ENCODE measurements at places on chromosomes 6 and 20.
A peak's percentile ranks its signal among the peaks of the same experiment; 100 is the strongest.

- DNase-seq, result no peak
These were observed 97.6 kb upstream of the AKIRIN2 start for GRCh38 chr6:87799651-87800050.

DNA sequence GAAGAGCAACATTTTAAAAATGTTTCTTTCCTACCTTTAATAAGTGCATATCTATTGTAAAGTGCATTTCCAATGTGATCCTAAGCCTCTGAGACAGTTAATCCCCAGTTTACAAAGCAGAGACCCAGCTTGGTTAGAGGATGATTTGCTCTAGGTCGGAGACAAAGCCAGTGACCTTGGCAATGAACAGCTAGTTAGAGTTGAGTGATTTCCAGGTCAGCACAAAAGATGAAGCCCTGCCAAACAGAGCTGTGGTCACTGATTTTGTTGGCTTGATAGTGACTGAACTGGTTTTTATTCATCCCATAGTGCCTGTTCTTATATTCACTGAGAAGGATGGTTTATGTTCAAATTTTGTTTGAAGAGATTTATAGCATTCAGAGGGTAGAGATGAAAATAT is 56.6 kb upstream of the CD83 start:
- DNase-seq, result no peak

DNA sequence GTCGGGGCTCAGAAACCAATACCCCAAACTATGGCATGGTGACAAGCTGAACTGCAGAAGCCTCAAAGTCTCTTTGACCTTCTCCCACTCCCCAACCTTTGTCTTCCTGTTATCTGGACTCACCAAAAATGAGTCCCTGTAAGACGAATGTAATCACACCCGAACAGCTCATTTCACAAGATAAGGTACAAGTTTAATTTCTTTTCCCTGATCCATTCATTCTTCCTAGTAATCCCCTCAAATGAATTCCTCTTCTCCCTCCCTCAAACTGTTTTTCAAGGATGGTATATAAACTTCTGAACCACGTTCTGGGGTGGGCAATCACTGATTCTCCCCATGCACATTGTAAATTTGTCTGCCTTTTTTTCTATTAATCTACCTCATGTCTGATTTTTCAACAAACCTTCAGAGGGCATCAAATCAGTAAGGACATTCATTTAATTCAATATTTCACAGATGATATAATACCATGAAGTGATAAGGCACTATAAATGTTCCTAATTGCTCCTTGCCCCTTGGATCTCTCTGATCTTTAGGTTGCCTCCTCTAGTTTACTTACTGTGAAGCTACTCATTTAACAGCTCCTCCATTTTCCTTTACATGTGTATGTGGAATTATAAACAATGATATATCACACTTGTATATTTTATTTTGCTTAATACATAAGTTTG is 77.2 kb downstream of the OR2B2 start:
- no peak for DNase-seq

DNA sequence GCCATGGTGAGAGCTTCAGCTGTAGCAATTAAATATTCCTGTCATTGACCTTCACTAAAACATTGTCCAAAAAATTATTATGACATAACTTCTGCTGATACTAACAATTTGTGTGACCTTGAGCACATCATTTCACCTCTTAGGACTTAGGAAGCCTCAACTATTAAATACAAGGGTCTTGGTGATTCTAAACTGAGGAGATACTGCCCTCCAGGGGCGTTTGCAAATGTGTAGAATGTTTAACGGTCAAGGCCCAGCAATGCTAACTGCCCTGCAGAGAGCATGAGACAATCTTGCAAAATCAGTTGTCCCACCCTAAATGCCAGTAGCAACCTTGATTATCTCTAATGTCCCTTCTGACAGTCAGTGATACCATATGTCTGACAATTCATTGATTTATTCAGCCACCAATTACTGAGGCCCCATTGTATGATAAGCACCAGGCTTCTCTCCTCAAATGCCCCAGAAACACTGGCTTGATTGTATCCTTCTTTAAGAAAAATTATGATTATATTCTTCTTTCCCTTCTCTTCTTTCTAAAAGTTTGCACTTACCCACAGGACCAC is 284.1 kb upstream of the PLN start:
- DNase-seq, result peak; percentile 44

DNA sequence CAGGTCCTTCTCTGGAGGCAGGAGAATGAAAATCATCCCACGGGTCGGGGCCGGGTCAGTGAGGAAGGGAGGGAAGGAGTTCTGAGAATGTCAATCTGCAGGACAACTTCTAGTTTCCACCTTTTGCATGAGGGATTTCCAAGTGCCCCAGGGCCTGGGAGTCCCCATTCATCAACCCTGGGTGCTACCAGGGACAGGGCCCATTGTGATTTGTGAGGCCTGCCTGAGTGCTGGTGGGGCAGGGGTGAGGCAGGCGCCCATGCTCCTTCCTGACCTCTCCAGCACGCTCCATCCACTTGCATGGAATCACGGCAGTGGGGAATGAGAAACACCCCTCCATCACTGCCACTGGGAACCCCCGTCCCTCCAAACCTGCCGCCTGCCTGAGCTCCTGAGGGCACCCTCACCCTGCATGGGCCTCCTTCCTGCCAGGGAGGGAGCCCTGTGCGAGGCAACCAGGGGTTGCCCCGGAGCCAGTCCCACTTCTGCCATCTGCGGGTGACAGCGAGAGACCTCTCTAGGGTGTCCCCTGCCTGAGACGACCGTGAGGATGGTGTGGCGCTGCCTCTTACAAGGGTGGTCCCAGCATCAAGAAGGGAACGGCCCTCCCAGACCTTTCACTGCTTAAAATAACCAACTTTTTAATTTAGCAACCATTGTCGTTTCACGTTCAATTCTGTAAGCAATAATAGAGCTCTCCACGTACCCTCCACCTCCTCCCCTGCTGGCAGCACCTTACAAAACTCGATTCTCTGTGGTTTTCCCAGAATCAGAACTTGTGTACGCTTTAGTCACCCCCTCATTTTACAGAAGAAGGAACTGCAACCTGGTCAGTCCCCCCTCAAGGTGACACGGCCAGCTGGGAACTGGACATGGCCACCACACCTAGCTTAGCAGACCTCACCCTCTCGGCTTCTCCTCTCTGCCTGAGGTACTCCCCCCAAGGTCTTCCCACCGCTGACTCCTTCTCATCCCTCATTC is 28.6 kb downstream of the PMEPA1 start:
- DNase-seq, result peak; percentile 24

DNA sequence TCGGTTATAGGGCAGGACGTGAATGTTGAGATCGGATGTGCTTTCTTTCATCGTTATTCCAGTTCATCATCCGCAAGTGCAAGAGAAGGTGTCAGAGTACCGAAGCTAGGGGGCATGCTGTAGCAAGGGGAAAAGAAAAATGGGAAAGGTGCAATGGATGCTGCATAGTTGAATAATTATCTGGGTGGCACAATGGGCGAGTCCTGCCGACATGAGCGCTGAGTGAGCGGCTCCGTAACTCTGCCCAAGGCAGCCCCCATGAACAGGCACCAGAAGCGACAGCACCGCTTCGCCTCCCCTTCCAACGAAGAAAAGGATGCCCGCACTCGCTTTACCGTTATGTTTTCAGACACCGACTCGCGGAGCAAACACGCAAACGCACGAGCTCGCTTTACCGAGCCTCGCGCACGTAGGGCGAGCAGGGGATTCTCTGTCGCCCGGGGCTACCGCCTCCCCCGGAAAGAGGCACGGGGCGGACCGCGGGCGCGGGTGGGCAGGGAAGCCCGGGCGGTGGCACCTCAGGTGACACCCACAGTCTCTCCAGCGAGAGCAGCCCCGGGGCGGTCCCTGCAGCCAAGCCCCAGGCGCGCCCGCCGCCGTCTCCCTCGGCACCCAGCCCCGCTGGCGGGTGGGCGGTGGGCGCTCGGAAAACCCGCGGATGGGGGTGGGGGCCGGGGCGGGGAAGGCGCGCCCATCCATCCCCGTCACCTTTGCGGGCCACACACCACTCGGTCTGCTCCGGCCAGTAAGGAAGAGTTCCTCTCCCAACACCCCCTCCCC is 654 bp downstream of the WASF1 start:
- peak; percentile 67 for DNase-seq

GRCh38 chr20:57526885-57527460 is 2.0 kb upstream of the CTCFL start:
- DNase-seq, result no peak

DNA sequence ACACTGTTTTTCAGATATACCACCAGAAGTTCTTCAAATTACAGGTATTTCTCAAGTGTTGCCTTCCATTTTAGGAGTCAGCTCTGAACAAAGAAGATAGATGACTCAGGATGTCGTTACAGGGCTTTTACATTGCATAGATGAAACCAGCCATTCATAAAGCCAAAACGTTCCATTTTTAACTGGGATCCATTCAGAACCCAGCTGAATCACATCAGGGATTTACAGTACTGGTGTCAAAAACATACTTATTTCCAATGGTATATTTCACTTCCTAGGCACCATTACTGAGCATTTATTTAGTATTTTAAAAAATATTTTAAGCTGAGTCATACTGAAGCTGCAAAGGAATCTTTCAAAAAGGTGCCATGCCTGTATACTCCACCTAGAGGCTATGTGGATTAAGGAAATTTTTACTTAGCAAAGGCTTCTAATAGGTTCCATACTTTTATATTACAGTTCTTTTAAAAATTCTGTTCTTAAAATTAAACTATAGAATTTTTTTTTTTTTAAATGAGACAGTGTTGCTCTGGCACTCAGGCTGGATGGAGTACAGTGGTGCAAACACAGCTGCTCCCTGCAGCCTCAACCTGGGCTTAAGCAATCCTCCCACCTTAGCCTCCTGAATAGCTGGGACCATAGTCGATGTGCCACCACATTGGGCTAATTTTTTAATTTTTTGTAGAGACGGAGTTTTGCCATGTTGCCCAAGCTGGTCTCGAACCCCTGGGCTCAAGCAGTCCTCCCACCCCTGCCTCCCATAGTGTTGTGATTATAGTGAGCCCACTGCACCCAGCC is 2.6 kb downstream of the ASF1A start:
- peak; percentile 47 for DNase-seq

- DNase-seq, result no peak
These were observed 60.5 kb upstream of the BHLHE23 start for GRCh38 chr20:63067266-63067635.

DNA sequence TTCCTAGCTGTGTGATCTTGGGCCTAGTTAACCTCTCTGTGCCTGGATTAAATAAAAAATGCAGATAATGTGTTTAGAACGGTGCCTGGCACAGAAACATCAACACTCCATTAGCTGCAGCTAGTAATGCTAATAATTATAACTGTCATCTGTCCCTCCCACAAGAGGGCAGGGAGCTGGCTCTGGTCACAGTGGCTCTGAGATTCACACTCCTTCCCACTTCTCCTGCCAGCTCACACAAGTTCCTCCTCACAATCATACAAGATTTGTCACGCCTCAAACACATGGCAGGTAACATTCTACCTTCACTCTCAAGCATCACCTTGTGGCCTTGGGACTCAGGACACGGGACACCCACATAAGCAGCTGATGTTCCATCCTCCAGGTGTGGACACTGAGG is 2.4 kb downstream of the ADA start:
- DNase-seq, result no peak

DNA sequence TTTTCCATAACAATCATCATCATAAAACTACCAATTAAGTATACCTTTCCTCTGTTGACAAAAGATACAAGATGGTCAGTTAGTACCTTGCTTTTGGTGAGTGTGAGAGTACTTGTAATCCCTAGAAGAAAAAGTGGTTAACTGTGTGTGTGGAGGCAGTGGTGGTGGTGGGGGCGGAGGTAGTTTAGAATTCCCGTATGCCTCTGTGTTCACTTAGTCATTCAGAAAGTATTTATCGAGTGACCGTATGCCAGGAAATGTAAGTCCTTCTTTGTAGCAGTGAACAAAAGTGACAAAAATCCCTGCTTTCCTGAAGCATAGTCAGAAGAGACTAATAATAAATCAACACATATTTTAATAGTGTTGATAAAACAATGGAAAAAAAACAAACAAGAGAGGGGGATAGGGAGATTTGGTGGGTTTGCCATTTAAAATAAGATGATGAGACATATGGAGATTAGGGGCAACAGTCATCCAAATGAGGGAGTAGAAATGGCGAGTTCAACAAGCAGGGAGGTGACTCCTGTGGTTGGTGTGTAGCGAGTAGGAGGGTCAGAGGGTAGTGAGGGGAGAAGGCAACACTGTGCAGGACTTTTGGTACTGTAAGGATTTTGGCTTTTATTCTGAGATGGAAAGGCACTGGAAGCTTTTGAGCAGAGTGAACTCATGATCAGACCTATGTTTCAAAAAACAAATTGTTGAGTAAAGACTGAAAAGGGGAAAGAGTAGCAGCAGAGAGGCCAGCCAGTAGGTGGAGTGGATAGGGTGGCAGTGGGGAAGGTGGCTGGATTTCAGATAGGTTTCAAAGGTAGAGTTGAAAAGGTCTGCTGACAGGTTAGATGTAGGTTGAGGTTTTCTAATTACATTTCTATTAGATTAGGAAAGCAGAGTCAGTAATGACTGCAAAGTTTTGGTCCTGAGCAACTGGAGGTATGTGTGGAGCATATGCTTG is 40.3 kb upstream of the SIM1 start:
- no peak for DNase-seq

- DNase-seq, result peak; percentile 44
These were observed 6.5 kb downstream of the TGM6 start for GRCh38 chr20:2387180-2387577.

- no peak for DNase-seq
These were observed 467.5 kb downstream of the PRKN start for GRCh38 chr6:162260027-162260426.

- no peak for DNase-seq
These were observed 9.5 kb upstream of the DNAJC5 start for GRCh38 chr20:63885264-63886053.
